H1 (cell line): ENCODE measurements at places on chromosomes 3 and 15.

DNA sequence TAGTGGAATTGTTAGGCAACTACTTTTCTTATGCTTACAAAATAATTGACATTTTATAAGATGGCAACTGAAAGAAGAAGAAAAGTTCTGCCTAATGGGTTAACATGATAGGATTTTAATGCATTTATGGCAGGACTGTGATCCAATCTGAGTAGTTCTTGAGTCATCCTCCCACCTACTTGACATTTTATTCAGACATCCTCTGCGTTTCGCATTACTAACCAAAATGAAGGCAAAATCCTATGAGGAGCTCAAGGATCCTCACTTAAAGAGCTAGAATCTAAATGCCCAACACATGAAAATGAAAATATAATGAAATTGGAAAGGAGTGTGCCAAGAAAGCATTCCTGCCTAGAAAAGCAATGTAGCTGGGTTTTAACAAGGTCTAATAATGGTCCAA lies 581.1 kb upstream of the SEMA6D start:
- H3K36me3 ChIP-seq = no peaks in the 10 kb centered on the region
- no peak for DNase-seq
- no peaks in the 10 kb centered on the region for H3K4me1 ChIP-seq
- no peaks in the 10 kb centered on the region for H3K27me3 ChIP-seq
- no peak overlapping the region for H3K4me3 ChIP-seq
- H3K27ac ChIP-seq = no peak overlapping the region

- H3K36me3 ChIP-seq = no peaks in the 10 kb centered on the region
- no peaks in the 10 kb centered on the region for H3K27me3 ChIP-seq
- H3K4me1 ChIP-seq = peaks cover 1% of the 10 kb centered on the region
Measured at GRCh38 chr3:130854208-130854864, 39.5 kb upstream of the ATP2C1 start.

DNA sequence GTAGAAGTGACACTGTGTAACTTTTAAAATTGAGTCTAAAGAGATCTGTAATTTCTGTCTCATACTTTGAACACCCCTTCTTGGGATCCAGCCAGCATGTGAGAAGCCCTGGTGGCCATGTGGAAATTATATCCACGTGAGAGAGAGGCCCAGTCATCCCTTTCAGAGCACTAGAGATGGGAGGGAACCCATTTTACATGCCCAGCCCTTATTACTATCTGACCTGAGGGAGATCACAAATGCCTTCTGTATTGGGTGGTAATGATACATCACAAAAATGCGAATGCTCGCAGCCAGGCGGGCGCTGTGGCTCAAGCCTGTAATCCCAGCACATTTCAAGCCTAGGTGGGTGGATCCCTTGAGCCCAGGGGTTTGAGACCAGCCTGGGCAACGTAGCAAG lies 27.3 kb upstream of the TRAK1 start:
- no peak for DNase-seq
- H3K4me3 ChIP-seq = no peak overlapping the region
- peaks cover 18% of the 10 kb centered on the region for H3K4me1 ChIP-seq
- no peaks in the 10 kb centered on the region for H3K36me3 ChIP-seq
- H3K27me3 ChIP-seq = no peaks in the 10 kb centered on the region

GRCh38 chr3:30290479-30290878 lies 315.9 kb upstream of the TGFBR2 start:
- H3K4me1 ChIP-seq = no peaks in the 10 kb centered on the region
- no peak overlapping the region for H3K4me3 ChIP-seq
- H3K27ac ChIP-seq = no peak overlapping the region
- DNase-seq = no peak
- H3K27me3 ChIP-seq = no peaks in the 10 kb centered on the region

- DNase-seq = no peak
- no peaks in the 10 kb centered on the region for H3K4me1 ChIP-seq
- H3K36me3 ChIP-seq = no peaks in the 10 kb centered on the region
Measured at GRCh38 chr3:157477441-157477840, 25.8 kb downstream of the VEPH1 start.

DNA sequence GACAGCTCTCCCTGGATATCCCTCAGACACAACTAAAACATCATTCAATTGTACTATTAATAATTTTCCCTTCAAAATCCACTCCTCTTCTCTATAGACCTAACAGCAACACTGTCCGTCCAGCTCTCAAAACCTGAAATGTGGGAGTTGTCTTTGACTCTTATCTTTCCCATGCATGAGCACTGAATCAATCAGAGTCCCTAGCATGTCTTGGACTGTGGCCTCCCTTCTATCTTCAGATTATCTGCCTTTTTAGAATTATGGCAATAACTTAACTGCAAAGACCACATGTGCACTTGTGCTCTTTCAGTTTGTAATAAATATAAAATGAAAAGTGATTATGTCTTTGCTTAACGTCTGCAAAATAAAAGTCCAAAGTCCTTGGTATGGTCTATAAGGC lies 107.0 kb downstream of the UBE3A start:
- H3K36me3 ChIP-seq = no peaks in the 10 kb centered on the region; the same call in 1 of the 2 replicates
- H3K27ac ChIP-seq = no peak overlapping the region
- peaks cover 2% of the 10 kb centered on the region for H3K4me1 ChIP-seq
- H3K4me3 ChIP-seq = no peak overlapping the region

GRCh38 chr3:39150803-39151631 lies 2.4 kb downstream of the CSRNP1 start:
- peak overlapping the region; percentile 75 for H3K27ac ChIP-seq
- H3K36me3 ChIP-seq = no peaks in the 10 kb centered on the region
- peaks cover 58% of the 10 kb centered on the region for H3K4me1 ChIP-seq
- H3K4me3 ChIP-seq = peak overlapping the region; percentile 79; the same call in 1 of the 2 replicates
- no peaks in the 10 kb centered on the region for H3K27me3 ChIP-seq
- DNase-seq = no peak

GRCh38 chr3:18245721-18246120 lies 179.4 kb downstream of the SATB1 start:
- no peak for DNase-seq
- H3K27ac ChIP-seq = no peak overlapping the region
- no peaks in the 10 kb centered on the region for H3K36me3 ChIP-seq
- H3K4me1 ChIP-seq = no peaks in the 10 kb centered on the region
- no peaks in the 10 kb centered on the region for H3K27me3 ChIP-seq

DNA sequence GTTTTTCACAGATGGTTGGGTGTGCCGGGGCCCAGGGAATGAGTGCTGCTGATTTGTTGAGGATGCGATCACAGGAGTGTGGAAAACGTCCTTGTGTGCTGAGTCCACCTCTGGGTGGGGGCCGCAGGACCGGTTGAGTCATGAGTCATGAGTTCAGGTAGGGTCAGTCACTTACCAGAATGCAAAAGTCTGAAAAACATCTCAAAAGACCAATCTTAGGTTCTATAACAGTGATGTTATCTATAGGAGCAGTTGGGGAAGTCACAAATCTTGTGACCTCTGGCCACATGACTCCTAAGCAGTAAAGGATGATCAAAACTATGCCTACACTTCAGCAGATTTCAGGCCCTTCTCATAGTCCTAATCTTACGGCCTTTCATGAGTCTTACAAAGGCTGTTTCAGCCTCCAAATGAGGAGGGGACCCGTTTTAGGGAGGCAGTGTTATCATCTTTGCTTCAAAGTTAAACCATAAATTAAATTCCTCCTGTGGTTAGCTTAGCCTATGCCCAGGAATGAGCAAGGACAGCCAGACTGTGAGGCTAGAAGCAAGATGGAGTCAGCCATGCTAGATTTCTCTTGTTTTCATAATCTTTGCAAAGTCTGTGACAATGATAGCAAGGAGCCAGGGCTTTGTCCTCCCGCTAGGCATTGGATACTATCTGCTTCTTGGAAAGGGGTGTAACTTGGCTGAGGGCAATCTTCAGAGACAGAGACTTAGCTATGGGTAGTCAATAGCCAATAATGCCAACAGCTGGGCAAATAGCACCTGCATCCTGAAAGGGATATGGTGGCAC lies 30.6 kb upstream of the PIAS1 start:
- no peak overlapping the region for H3K27ac ChIP-seq
- no peak for DNase-seq
- no peaks in the 10 kb centered on the region for H3K27me3 ChIP-seq
- no peaks in the 10 kb centered on the region for H3K4me1 ChIP-seq
- H3K4me3 ChIP-seq = no peak overlapping the region
- no peaks in the 10 kb centered on the region for H3K36me3 ChIP-seq

- peak overlapping the region; percentile 95 for H3K4me3 ChIP-seq
- peak overlapping the region; percentile 67; the same call in 1 of the 2 replicates for H3K27ac ChIP-seq
- no peaks in the 10 kb centered on the region for H3K36me3 ChIP-seq
- no peak for DNase-seq
- H3K4me1 ChIP-seq = peaks cover 16% of the 10 kb centered on the region; the same call in 1 of the 2 replicates
Measured at GRCh38 chr3:181712226-181712552, 464 bp downstream of the SOX2 start.

- H3K27ac ChIP-seq = no peak overlapping the region
- H3K4me3 ChIP-seq = no peak overlapping the region
- H3K36me3 ChIP-seq = peaks cover 76% of the 10 kb centered on the region
Measured at GRCh38 chr3:128068156-128068620, 16.0 kb downstream of the SEC61A1 start.

- no peaks in the 10 kb centered on the region for H3K27me3 ChIP-seq
- no peak overlapping the region for H3K27ac ChIP-seq
- no peak for DNase-seq
- H3K4me3 ChIP-seq = no peak overlapping the region
Measured at GRCh38 chr15:101439920-101440319, 49.6 kb downstream of the PCSK6 start.

DNA sequence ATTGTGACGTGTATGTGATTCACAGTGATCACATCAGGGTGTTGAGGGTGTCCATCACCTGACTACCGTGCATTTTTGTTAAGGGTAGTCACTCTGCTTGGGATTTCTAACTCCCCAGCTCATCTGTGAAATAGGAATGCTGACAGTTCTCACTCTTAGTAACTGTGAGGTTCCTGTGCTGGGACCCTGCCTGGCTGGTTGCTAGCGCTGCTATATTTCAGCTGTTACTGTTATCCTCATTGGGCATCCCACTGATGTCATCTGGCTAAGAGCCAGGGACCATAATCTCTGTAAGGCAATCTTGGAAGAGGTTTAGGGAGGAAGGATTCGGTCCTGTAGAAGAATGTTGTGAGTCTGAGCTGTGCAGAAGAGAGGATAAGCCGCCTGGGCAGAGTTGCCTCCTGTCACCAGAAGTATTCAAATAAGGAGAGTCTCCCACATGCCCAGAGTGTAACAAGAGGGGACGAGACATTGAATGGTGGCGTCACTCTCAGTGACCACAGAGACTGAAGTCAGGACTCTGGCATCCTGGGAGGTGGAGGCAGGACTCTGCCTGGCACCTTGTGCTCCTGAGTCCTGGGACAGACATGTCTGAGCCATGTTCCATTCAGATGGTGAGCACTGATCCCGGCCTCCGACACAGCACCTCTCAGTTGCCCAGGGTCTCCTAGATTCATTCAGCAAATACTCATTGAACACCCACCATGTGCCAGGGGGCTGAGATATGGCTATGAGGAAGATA lies 52.2 kb downstream of the FBLN2 start:
- H3K4me3 ChIP-seq = no peak overlapping the region
- H3K36me3 ChIP-seq = no peaks in the 10 kb centered on the region
- no peaks in the 10 kb centered on the region; the same call in 1 of the 2 replicates for H3K27me3 ChIP-seq
- H3K4me1 ChIP-seq = no peaks in the 10 kb centered on the region; the same call in 1 of the 2 replicates

DNA sequence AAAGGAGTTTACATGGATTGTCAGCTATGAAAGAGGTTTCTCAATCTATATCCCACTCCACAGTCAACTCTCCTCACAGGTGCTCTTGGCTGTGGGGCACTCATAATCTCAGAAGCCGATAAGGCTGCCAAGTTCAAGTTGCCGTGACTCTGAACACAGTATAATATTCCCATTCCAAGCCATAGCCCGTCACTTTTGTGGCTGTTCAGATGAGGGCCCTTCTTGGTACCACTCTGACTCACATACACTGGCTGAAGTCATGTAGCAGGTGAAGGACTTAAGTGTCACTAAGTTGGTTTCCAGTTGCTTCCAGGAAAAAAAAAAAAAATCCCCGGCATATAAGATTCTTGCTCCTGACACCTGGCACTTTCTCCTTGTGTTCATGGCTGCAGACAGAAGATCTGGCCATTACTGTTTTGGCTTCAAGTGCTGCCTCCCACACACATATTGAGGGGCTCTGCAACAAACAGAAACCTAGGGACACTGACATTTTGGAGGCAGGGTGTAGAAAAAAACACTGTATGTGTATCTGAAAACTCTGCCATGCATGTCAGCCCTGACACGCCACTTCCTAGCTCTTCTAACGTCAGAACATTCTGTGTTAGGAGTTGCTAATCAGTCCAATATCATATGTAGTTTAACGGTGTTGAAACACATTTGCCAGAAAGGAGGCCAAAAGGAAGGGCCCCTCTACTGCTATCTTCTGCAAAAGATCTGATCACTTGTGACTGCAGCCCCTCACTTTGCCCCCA lies 170.2 kb upstream of the ICE2 start:
- H3K4me3 ChIP-seq = no peak overlapping the region
- no peaks in the 10 kb centered on the region for H3K27me3 ChIP-seq
- no peaks in the 10 kb centered on the region for H3K36me3 ChIP-seq
- no peak overlapping the region for H3K27ac ChIP-seq
- H3K4me1 ChIP-seq = peaks cover 3% of the 10 kb centered on the region
- no peak for DNase-seq

- H3K4me1 ChIP-seq = peaks cover 5% of the 10 kb centered on the region
- no peaks in the 10 kb centered on the region for H3K27me3 ChIP-seq
- DNase-seq = no peak
- no peaks in the 10 kb centered on the region for H3K36me3 ChIP-seq
- no peak overlapping the region for H3K4me3 ChIP-seq
- H3K27ac ChIP-seq = no peak overlapping the region
Measured at GRCh38 chr3:117409701-117410459, 700.3 kb downstream of the TUSC7 start.

- H3K27ac ChIP-seq = no peak overlapping the region
- no peaks in the 10 kb centered on the region for H3K36me3 ChIP-seq
- peaks cover 11% of the 10 kb centered on the region; the same call in 1 of the 2 replicates for H3K4me1 ChIP-seq
- no peaks in the 10 kb centered on the region for H3K27me3 ChIP-seq
- no peak for DNase-seq
Measured at GRCh38 chr3:9097495-9097894, 134.2 kb upstream of the RAD18 start.

GRCh38 chr3:80006315-80006714 lies 238.5 kb upstream of the ROBO1 start:
- H3K36me3 ChIP-seq = no peaks in the 10 kb centered on the region
- no peaks in the 10 kb centered on the region for H3K4me1 ChIP-seq
- no peak overlapping the region for H3K4me3 ChIP-seq
- no peak for DNase-seq
- H3K27me3 ChIP-seq = no peaks in the 10 kb centered on the region

GRCh38 chr15:31975830-31976229 lies 54.5 kb upstream of the CHRNA7 start:
- H3K27me3 ChIP-seq = no peaks in the 10 kb centered on the region
- DNase-seq = no peak
- no peaks in the 10 kb centered on the region for H3K36me3 ChIP-seq
- H3K4me1 ChIP-seq = peaks cover 5% of the 10 kb centered on the region
- no peak overlapping the region for H3K4me3 ChIP-seq
